NCI-H510A (cell line): ENCODE measurements at places on chromosomes 11 and 22.

DNA sequence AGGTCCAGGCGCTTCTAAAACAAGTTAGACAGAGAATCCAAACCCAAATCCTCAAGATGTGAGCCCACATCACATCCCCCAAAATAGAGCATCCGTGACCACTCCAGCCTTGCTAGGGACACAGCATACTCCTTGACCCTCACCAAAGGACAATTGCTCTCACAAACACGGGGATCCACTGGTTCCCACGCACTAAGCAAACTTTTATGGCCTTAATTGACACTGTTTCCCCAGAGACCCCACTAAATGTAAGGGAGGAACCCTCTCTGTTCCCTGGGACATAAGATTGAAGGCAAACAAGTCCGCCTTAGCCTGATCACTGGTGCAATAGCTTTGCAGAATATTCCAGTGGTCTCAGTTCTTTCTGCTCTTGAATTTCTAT is 20.1 kb downstream of the ZNF74 start:
- DNase-seq: no peak

DNA sequence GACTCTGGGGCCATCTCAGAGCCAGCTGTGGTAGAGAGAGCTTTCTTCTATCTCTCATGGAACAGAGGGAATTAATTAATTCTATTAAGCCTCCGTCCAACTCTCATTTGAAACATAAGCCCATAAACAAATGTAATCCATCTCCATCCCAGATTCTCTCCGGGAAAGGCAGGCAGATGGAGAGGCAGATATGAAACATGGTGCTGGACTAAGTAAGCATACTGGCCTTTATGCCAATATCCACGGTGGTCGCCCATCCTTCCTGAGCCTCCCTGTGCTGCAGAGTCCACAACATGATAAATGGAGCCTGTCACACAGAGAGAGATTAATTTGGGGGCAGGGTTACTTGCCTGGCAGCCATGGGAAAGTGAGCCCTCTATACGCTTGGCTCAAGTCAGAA is 44.8 kb downstream of the PRR5L start:
- DNase-seq: no peak

- no peak for DNase-seq
Observed at GRCh38 chr11:69040581-69041260, 8.0 kb upstream of the TPCN2 start.

GRCh38 chr22:48714231-48714630 is 1113.4 kb downstream of the BRD1 start:
- no peak for DNase-seq

GRCh38 chr11:58674609-58675008 is 52.1 kb downstream of the CNTF start:
- DNase-seq: no peak

GRCh38 chr11:121844016-121844415 is 272.0 kb downstream of the BLID start:
- no peak for DNase-seq

GRCh38 chr11:111797145-111797581 is 31.0 kb upstream of the PPP2R1B start:
- no peak for DNase-seq

DNA sequence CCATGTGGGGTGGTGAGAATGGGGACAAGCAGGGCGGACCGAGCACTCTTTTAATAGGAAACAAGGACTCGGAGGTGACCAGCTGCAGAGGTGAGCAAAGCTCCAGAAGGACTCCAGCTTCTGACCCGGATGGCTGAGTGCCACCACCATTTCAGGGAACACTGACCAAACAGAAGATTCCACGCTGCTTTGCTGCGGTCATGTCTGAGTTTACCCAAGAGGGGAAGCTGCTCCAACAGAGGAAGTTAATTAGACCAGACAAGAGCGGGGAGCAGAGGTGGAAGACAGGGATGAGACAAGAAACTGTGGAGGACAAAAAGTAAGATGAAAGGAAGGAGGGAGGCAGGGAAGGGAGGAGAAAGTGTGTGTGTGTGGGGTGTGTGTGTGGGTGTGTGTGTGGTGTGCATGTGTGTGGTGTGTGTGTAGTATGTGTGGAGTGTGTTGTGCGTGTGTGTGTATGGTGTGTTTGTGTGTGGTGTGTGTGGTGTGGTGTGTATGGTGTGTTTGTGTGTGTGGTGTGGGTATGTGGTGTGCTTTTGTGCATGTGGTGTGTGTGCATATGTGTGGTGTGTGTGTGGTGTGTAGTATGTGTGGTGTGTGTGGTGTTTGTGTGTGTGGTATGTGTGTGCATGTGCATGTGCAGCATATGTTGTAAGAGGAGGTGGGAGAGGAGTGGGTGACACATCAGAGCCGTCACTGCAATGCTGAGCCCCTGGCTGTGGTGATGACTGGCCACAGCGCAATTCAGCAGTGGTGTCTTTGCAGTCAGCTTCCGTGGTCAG is 82.2 kb upstream of the AKIP1 start:
- no peak for DNase-seq

DNA sequence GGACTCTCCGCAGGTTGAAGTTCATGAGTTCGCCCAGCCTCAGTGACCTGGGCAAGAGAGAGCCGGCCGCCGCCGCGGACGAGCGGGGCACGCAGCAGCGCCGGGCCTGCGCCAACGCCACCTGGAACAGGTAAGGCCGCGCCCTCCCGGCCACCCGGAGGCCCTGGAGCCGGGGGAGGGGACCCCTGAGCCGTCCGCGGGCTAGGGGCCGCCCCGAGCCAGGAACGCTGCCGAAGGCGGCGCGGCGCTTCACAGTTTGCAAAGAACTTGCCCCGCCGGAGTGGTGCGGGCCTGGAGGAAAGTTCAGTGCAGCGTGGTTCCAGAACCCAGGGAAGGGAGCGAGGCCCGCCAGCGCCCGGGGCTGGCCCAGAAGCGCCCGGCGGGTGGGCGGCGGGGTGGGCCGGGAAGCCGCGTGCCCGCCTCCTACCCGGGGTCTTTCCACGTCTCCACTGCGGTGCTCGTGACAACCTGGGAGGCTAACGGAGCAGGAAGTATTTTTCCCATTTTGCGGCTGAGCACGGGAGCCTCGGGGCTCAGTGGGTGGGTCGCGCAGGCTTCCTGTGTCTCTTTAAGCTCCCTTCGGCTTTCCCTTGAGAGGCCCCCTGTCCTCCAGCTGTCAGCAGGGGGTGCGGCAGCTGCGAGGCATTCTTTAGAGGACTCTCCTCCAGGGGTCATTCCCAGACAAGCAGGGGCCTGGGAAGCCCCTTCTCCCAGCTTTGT is 635 bp downstream of the PRR5 start:
- no peak for DNase-seq

GRCh38 chr11:83292709-83293456 is 6.7 kb upstream of the CCDC90B start:
- DNase-seq: no peak

- no peak for DNase-seq
Observed at GRCh38 chr11:34490304-34490703, 23.3 kb downstream of the ELF5 start.

GRCh38 chr11:116387641-116388040 is 385.1 kb downstream of the BUD13 start:
- DNase-seq: no peak

GRCh38 chr22:44623771-44624510 is 78.1 kb upstream of the PRR5 start:
- no peak for DNase-seq

DNA sequence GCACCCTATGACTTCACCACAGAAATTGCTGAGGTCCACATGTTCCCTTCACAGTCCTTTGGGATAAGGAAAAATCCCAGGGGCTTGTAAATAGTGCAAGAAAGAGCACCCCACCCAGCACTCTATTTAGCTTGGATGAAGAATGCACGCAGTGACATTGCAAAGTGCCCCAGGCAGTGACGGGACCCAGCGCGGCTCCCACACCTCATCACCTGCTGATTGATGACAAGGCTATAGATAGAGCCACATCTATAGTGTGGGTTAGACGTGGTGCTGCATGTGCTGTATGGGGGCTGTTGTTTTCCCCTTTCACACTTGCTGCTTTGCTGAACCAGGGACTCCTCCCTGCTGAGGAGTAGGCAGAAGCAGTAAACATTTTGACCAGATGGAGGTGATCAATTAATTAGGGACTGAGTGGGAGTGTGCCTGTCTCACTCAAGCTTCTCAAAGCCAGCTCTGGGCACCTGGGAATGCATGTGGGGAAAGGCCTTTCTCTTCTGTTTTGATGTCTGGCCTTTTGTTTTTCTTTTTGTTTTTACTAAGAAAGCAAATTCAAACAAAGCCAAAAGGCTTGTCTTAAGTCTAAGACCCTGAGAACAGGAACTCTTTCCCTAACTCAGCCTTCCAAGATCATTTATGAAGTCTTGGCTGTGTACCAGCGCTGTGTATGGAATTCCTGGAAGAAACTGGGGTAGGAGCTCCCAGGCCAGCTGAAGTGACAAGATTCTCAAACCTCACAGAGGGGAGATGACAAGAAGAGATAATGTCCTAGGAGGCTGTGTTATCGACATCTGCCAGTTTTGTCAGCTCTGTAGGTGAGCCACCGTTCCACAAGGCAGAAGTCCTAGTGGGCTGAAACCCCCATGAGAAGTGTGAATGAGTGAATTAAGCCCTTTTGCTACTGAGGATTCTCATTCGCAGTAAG is 219.7 kb downstream of the BARX2 start:
- no peak for DNase-seq

GRCh38 chr22:25347752-25348102 is 128.3 kb downstream of the CRYBB2 start:
- DNase-seq: no peak

DNA sequence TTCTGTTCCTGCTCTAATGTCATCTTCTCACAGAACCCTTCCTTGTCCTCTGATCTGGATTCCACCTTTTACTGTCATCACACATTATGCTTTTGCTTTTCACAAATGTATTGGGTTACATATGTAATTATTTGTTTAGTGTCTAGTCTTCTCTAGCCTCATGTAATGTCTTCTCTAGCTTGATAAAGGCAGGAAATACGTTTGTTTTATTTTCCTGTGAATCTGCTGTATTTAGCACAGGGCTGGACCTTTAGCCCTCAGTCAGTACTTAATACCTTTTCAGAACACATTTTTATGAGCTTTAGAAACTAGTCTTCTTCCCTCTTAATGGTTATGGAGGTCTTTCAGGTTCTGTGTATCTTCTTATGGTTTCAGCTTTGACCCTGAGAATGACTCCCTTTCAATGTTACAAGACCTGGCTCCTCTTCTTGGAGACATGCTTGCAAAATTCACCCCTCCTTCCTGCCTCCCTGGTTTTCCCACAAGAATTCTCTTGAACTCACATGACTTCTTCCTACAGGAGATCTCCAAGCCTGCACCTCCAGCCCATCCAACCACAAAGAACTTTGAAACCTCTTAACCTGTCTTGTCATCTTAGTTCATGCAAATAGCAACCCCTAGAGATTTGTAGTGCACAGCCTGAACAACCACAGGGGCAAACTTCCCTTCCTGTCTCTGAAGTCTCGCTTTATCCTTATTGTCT is 132.7 kb upstream of the DDI1 start:
- no peak for DNase-seq

GRCh38 chr11:4890279-4890678 is 8.6 kb downstream of the OR51T1 start:
- no peak for DNase-seq

GRCh38 chr11:56911312-56911711 is 77.4 kb upstream of the OR5AK2 start:
- no peak for DNase-seq

- no peak for DNase-seq
Observed at GRCh38 chr22:37241351-37242142, 2.5 kb downstream of the RAC2 start.

DNA sequence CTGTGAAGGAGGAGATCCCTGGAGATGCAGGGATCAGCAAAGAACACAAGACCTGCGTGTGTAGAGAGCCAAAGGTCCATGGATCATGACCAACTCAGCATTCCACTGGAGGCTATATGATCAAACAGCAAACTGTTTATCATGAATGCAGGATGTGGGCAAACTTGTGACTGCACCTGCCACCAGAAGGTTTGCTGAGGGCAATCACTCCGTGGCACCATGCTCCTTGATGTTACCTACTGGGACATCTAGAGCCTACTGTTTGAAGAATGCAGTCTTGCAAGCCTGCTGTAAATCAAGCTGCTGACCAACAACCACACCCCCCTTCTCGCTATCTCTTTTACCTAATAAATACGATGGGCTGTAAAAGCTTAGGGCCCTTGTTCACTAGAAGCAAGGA is 9.7 kb downstream of the SCGB1D2 start:
- no peak for DNase-seq

DNA sequence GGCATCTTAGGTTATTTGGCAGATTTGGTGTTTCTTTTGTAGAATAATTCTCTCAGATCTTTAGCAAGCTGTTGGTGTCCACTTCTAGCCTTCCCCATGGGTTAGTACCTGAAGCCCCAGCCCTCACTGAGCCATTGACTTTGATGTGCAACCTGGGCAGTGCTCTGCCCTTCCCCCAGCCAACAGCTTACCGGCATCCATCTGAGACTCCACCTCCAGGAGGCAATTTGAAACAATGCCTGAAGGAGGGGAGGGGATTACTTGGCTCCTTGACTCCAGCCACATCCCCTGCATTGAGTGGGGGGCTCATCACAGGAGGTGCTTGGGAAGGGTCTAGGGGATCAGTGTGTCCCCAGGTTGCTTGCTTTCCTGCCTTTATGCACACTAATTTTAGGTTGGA is 114.8 kb downstream of the TRIM29 start:
- no peak for DNase-seq

- DNase-seq: peak; percentile 54
Observed at GRCh38 chr22:35313311-35314121, 13.8 kb downstream of the TOM1 start.

GRCh38 chr11:12174477-12175143 is 64.2 kb downstream of the MICAL2 start:
- DNase-seq: no peak

DNA sequence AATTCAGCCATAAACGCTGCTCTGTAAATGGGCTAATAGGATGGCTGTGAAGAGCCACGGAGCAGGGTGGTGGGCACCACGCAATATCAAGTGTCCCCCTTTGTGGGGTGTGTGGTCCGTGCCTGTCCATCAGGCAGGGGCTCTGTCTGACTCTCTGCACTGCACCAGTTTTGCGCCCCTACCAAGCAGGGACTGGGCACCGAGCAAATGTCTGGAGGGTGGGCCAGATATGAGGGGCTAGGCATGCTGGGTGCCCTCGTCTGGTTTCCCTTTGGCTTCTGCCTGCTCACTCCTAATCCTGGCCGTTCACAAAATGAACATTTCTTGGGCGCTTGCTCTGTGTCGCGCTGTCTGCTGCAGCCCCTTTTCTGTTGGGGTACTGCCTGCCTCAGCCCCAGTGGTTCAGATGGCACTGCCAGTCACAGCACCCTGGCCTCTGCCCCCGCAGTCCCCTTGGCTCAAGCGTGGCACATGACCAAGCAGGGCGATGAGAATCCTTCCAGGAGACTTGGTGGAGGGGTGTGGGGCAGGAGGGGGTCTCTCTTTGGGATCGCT is 37.1 kb upstream of the CELSR1 start:
- no peak for DNase-seq

DNA sequence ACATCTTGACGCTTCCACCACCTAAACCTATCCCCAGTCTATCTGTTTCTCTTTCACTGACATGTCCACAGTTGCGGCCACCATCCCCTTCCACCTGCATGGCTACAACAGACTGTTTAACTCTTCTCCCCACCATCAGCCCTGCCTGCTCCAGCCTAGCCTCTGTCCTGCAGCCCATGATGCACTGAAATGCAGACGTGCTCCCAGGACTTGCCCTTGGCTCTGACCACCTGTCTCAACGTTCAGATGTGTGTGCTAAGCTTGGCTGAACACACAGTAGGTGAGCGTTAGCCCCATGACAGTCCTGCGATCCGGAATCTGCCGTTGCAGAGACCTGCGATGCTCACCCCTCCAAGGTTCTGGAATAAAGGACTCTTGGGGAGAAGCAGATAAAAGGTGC is 22.7 kb downstream of the CBX7 start:
- no peak for DNase-seq
